ENCODE measurements at places on chromosomes 4 and X.

DNA sequence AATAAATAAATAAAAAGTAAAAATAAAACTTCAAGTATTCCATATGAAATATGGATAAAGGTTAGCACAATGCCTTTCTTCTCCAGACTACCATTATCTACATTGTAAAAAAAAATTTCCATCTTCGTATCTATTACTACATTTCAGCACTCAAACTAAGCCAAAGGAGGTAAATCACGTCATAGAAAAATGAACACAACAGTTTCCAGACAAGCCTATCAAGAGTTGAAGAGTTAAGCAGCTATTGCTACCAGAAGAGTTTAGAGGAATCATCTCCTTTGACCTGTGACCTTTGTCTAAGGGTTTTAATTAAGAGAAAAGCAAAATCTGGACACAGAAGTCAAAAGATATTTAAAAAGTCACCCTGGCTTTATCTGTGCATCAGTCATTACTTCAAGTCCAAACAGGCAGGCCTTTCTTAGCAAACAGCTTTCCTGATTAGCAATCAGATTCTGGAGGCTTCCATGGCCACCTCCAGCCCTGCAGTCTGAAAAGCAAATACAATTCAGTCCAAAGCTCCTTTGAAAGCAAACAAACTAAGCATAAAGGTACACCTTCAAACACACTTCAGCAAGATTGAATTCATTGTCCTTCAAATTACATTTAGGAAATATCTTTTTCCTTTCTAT, 82.2 kb downstream of the APBB2 start:
- peak; percentile 9 for DNase-seq

DNA sequence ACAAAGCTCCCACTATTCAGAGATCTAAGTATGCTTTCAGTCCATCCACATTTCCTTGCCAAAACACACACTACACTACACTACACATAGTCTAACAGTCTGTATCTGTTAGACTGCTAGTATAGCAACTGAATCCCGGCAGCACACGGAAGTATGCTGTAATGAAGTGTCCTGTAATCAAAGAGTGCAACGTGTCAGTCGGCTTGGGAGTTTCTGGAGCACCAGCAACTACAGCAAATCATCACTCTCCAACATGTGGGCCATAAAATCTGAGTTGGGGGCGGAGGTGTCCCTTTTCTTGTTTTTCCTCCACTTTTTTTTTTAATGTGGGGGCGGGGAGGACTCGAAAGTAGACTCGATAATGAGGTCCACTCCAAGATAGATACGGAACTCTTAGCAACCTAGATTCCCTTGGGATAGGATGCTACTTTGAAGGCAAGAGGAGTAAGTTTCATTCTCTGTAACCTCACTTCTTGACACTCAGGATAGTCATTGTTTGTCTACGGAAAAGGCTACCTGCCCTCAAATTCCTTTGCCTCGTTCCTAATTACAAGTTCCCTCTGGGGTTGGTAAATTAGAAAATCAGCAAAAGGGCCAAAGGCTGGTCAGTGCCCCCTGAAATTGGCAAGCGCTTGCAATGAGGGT, 722 bp downstream of the SLC10A7 start:
- DNase-seq, result peak; percentile 14

DNA sequence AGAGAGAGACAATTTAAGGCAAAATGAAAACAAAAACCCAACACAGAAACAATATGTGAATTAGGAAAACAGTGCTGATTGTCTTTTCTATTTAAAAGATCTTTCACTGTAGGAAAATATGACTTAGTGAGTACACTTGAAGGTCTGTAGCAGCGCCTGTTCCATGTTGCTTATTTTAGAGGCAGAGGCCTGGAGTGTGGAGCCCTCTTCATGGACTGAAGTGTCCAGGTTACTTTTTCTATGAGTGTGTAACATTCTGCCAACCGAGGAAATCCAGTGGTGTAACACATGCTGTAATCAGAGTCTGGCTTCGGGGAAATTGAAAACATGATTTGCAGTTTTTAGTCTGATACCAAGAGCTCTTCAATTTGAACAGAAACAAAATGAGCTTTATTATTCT, 64.0 kb upstream of the GPRIN3 start:
- no peak for DNase-seq

DNA sequence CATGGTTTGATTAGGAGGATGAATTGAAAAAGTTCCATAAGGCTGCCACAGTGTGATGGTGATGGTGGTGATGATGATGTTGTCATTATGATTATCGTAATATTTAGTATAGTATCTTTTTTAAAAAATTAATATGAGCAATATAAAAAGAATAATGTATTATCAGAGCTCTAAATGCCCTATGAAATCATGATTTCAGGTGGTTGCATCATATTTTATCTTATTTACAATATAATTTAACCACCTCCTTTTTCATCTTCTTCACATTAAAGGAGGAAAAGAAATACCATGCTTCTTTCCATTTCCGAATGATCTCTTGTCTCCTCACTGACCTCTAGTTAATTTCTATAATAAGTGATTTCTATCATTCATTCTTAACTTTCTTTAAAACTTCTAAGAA, 225.9 kb downstream of the RAPGEF2 start:
- no peak for DNase-seq

DNA sequence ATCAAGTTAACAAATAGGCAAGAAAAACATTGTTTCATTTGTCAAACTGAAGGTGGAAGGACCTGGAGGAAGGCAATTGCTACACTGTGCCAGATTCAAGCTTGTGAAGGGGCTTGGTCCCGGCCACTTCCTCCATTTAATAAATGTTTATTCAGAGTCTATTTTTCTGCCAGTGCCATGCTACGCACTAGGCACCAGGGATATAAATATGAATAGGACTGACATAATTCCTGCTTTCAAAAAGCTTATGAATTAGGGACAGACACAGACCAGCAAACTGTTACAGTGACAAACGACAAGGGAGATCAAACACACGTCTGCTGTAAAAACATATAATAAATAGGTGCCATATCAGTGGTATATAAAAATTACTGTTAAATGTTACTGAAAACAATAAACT, 571 bp downstream of the TLR6 start:
- no peak for DNase-seq

DNA sequence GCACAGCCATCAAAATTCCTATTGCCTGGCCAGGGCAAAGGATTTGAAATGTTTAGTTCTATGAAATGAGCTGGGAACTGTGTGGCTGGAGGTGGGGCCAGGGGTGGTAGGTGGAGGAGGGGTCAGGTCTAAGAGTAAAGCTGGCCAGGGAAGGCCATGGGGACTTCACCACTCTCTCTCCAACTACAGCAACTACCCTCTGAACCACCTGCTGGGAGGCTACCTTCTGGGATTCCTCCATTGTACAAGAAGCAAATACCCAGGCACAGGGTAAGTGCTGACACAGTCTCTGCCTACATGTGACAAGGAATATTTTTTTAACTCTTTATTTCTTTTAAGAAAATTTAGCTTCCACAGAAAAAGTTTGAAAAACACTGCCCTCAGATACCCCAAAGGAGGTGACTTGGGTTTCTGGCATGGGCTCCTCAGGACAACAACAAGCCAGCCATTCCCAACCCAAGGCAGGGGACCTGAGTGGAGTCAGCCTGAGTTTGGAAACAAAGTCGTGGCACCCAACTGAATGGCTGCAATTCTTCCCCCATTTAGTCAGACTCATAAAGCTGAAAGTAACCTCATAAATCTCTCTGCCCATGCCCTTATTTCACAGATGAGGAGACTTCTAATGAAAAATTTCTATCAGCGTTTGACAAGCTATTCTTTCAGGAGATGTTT, 593.8 kb upstream of the DIPK2B start:
- no peak for DNase-seq

DNA sequence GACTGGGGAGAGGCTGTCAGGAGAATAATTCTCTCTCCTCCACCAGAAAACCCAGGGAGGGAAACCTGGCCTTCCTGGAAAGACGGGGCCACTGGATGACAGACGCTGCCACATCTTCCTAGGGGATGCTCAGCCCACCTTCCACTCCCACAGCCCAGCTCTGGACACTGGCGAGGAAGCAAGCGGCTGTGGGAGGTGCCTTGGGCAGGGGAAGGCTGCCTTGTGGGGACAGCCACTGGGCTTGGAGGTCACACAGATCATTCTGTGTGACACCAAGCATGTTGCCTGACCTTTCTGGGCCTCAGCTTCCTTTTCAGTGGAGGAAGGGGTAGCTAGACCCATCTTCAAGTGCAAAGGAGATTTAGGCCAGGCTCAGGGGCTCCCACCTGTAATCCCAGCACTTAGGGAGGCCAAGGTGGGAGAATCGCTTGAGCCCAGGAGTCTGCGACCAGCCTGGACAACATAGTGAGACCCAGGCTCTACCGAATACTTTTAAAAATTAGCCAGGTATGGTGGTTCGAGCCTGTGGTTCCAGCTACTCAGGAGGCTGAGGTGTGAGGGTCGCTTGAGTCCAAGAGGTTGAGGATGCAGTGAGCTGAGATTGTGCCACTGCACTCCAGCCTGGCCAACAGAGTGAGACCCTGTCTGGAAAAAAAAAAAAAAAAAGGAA, 9.8 kb upstream of the MSX1 start:
- DNase-seq, result no peak

GRCh38 chr4:32455231-32455630, 1735.1 kb downstream of the PCDH7 start:
- no peak for DNase-seq

DNA sequence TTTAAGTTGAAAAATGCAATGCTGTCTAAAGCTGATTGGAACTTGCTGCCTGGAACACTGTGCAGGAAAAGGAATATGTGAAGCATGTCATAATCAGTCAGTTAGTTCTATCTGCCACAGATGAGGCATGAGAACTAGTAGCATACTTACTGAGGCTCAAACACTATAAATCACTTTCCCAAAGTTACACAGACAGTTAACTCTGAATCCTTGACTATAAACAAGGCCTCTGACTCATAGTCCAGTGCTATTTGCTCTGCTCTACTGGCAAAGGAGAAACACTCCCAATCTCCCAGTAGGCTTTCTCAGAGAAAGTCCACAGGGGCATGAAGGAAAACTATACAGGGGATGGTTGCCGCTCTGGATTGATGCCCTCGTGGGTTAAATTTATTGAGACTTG, 2078.4 kb upstream of the TENM3 start:
- no peak for DNase-seq

GRCh38 chrX:6738518-6739470, 203.9 kb upstream of the VCX3A start:
- no peak for DNase-seq

- DNase-seq, result no peak
Measured at GRCh38 chr4:15405018-15405417, 22.8 kb upstream of the C1QTNF7 start.

DNA sequence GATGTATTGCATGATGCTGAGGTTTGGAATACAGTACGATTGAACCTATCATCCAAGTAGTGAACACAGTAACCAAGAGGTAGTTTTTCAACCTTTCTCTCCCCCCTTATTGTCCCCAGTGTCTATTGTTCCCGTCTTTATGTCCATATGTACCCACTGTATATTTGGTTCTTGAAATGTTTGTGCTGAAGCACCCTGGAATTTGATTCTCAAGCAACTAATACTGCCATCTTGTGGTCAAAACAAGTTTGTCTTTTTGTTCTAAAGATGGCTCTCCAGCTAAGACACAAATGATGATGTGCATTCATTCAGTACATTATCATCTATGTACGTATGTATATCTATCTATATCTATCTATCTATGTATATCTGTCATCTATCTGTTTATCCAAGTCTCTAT, 33.5 kb upstream of the DCX start:
- peak; percentile 71 for DNase-seq

GRCh38 chrX:44330227-44330626, 13.2 kb downstream of the EFHC2 start:
- no peak for DNase-seq

DNA sequence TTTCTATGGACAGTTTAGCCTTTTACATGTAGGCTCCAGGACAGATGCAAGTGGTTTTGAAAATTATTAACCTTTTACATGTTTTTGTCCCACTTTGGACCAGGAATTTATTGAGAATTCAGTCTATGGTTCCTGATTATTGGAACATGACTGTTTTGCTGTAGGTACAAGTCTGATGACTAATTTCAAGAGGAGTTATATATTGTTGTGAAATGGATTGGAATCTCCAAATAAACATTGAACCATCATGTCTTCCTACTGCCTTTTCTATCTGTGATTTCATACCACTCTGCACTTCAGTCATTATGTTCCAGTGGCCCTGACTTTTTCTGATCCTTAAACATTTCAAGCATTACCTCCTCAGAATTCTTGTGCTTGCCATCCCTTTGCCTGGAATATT, 35.9 kb downstream of the TBC1D19 start:
- DNase-seq, result no peak

- no peak for DNase-seq
Measured at GRCh38 chr4:3226944-3227343, 22.0 kb upstream of the MSANTD1 start.

GRCh38 chrX:17376431-17377077, 1.6 kb downstream of the NHS start:
- DNase-seq, result peak; percentile 16

DNA sequence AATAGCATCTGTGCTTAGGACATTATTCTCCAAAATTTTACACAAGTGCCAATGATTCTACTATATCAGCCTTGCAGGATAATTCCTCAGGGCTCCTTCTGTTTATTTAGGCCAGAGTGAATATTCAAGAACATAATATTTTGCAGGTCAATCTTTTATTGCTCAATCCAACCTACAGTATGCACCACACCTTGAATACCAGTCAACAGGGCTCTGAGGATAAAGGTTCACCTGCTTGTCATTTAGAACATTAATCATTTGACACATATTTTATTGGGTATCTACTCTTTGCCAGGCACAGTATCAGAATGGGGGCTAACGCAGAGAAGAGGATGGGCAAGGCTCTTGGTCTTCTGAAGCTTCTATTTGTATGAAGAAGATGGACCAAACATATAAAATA, 66.2 kb upstream of the SHISA3 start:
- DNase-seq, result no peak

DNA sequence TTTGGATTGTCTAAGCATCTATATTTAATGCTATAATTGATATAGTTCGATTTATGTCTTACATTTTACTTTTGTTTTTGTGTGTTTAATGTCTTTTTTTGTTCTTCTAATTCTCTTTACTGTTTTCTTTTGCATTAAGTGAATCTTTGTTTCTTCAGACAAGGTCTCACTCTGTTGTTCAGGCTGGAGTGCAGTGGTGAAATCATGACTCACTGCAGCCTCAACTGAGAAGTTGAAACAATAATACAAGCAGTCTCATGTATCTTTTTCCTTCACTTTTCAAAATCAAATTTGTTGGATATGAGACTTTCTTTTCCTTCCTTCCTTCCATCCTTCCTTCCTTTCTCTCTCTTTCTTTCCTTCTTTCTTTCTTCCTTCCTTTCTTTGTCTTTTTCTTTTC, 1401.6 kb downstream of the ADGRL3 start:
- DNase-seq, result no peak

DNA sequence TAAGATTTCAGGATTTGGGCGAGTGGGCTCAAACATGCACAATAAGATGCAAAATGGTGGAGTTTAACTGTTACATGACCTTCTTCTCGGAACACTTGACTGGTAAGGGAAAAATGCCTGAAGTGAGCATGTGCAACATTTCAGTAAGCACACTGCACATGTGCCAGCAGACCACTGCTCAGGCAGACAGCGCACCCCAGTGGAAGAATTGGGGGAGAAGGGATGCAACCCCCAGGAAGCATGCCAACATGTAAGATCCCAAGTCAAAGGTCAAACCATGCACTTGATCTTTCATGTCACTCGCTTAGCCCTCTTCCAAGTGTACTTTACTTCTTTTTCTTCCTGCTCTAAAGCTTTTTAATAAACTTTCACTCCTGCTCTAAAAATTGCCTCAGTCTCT, 256.3 kb downstream of the CENPC start:
- peak; percentile 32 for DNase-seq

All from NCI-H1092 (cell line).